ENCODE measurements at places on chromosomes 13 and 19.

DNA sequence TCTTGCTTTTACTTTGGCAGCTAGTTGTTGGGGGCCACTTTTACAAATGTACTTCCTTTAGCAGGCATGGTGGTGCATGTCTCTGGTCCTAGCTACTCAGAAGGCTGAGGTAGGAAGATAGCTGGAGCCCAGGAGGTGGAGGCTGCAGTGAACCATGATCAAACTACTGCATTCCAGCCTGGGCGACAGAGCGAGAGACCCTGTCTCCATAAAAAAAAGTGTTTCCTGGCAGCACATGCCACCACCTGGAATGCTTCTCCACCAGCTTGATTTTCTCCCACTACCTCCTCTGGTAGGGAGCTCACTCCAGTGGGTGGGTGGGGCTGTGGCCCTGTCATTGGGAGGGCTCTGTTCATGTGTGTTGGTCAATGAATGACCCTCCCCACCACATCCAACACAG lies 12.5 kb downstream of the FZR1 start:
- no peak for DNase-seq

- DNase-seq, result no peak
Observed at GRCh38 chr13:74298923-74299322, 164.7 kb upstream of the KLF12 start.

- no peak for DNase-seq
Observed at GRCh38 chr13:50179977-50180376, 164.7 kb downstream of the KCNRG start.

DNA sequence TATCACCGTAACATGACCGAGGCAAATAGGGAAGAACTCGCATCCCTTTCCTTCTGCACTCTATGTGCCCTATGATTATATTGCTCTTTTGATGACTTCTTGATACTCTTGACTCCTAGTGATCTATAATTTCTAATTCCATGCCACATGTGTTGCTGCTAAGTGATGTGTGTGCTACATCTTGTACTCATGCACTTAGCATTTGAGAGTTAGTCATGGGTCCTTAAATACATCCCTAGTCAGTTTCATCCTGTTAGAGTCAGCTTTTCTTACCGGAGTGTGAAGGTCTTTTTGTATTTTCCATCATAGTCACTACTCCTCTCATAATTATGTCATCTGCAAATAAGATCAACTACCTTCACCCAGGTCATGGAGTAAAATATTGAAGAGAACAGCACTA lies 30.2 kb downstream of the RXFP2 start:
- DNase-seq, result no peak

DNA sequence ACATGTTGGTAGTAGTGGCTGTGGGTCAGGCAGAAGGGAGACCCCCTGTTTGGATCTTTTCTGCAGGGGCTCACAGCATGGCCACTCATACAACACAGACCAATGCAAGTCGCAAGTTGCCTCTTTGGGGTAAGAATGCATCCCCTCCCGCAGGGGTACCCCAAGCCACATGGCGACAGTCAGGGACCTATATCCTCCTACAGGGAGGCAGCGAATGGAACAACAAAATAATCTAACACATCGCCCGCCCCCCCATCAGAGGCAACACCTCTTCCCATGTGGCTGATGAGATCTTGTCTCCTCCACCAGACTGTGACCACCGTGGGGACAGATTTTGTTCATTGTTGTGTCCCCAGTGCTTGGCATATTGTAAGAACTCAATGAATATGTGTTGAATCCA lies 40.7 kb upstream of the PNMA8B start:
- no peak for DNase-seq

DNA sequence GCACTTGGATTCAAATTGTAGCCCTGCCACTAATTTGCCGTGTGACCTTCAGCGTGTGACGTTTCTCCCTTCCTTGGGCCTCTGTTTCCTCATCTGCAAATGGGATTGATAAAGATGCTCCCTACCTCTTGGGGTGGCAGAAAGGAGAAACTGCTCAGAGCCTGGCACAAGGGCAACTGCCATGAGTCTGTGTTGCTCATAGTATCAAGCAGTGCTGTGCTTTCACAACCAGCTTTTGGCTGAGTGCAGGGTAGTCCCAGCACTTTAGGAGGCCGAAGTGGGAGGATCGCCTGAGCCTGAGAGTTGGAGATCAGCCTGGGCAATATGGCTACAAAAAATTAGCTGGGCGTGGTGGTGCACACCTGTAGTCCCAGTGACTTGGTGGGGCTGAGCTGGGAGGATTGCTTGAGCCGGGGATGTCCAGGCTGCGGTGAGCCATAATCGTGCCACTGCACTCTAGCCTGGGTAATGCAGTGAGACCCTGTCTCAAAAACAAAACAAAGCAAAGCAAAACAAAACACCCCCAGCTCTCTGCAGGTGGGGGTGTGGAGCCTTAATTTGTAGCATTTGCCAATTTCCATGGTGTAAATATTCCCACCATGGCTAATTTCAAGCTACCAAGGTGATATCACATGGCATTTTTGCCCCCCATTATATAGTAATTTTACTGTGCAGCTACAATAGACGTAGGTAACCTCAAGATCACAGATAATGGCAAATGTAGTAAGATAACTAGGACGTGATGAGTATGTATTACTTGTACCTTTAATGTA lies 1.6 kb upstream of the MARK4 start:
- no peak for DNase-seq
